ENCODE measurements at places on chromosomes 11 and 22. TPM values are rescaled to one million over a fixed set of nuclear protein-coding genes. Genes with fewer than 3 reads are reported as not detected.

The OR4S1 gene
- total RNA-seq = not detected

The RAB36 gene
- total RNA-seq = 2.4 TPM

The STK33 gene
- 0.57 TPM for total RNA-seq

The FAM180B gene
- total RNA-seq = 0.09 TPM

The GAL gene
- not detected for total RNA-seq

The APOA5 gene
- total RNA-seq = not detected

The FAM227A gene
- total RNA-seq = 1.6 TPM

Data from smooth muscle cell of bladder (primary cell).